ENCODE measurements at places on chromosomes 3 and 15. TPM values are rescaled to one million over a fixed set of nuclear protein-coding genes. Genes with fewer than 3 reads are reported as not detected.

- DNase-seq, result no peak
Measured at GRCh38 chr15:60326343-60326742, 71.4 kb downstream of the ANXA2 start.

GRCh38 chr3:132265488-132265887 lies 51.7 kb upstream of the ACP3 start:
- no peak for DNase-seq

DNA sequence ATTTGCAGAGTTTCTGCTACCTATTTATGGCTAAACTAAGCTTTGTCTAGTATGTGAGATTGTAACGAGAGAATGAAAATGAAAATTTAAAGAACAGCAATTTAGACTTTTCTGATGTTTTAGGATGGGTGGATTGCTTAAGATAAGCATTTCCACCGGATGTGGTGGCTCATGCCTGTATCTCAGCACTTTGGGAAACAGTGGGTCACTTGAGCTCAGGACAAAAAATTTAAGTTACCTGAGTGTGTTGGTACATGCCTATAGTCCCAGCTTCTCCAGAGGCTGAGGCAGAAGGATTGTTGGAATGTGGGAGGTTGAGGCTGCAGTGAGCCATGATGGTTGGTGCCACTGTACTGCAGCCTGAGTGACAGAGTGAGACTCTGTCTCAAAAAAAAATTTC lies 3.3 kb downstream of the PPP4R2 start:
- DNase-seq, result no peak

GRCh38 chr15:52392008-52392687 lies 96.5 kb upstream of the MYO5C start:
- no peak for DNase-seq

- DNase-seq, result no peak
Measured at GRCh38 chr15:96693515-96693914, 363.0 kb downstream of the NR2F2 start.

- DNase-seq, result no peak
Measured at GRCh38 chr3:101888653-101889052, 39.3 kb downstream of the NFKBIZ start.

Gene LRCH3
- polyA plus RNA-seq, result 51.5 TPM

DNA sequence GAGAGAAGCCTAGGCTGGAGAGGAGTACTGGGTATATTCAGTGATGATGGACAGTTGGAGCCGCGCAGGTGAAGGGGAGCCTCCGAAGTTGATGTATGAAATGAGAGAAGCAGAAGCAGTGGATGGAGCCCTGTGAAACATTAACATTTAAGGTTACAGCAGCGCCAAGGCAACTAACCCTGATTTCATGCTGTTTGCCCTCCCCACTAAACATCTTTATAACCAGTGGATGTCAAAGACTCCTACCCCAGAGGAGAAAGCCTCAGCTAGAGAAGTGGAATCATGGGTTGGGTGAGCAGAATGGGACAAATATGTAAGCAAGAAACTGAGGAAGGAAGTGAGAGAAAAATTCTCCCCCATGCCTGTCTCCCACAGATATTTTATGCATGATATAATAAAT lies 92.0 kb upstream of the NMNAT3 start:
- no peak for DNase-seq

GRCh38 chr3:60140160-60140559 lies 1090.3 kb upstream of the CFAP20DC start:
- DNase-seq, result no peak

GRCh38 chr3:115974940-115975339 lies 351.6 kb downstream of the GAP43 start:
- DNase-seq, result no peak

- DNase-seq, result no peak
Measured at GRCh38 chr3:194871864-194872668, 186.4 kb downstream of the FAM43A start.

DNA sequence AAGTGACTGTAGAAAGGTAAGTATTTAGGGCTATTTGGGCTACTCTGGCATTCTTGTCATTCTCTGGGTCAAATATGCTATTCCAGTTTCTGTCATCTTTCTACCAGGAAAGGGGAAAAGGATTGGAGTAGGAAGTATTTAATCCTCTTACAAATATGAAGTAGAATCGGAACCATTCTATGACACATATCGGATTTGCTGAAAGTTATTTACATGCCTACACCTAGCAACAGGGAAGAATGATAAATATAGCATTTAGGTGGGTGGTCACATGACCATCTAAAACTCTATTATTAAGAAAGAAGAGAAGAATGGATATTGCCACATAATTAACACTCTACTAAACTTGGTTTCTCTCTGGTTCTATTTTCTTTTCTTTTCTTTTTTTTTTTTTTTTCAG lies 1353.1 kb downstream of the ZPLD1 start:
- DNase-seq, result no peak

Gene CD200R1L
- not detected for polyA plus RNA-seq

DNA sequence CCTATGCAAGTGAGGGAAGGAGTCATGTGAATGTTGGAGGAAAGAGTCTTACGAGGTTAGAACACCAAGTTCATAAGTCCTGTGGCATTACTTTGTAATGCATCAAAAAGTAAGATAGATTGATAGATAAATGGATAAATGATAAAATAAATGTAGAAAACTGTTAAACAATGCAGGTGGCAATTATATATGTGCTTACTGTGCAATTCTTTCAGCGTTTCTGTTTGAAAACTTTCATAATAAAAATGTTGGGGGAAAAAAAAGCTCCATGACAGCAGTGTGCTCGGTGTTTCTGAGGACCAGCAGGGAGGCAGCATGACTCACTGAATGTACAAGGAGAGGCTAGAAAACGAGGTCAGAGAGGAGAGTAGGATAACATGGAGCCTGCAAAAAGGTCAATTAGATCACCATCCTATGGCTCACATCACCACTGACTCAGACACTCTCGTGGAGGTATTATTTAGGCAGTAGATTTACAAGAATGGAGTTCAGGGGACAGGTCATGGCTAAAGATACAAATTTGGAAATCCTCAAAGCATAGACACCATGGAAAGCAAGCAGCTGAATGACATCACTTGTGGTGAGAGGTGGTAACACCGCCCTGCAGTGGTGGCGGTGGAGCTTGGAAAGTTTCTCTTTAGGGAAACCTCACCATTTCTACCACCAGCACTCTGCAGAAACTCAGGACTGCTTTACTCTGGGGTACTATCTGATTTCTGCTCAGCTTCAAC lies 219.8 kb downstream of the CTNNB1 start:
- DNase-seq, result no peak

Gene ZNF80
- polyA plus RNA-seq, result 0.14 TPM

DNA sequence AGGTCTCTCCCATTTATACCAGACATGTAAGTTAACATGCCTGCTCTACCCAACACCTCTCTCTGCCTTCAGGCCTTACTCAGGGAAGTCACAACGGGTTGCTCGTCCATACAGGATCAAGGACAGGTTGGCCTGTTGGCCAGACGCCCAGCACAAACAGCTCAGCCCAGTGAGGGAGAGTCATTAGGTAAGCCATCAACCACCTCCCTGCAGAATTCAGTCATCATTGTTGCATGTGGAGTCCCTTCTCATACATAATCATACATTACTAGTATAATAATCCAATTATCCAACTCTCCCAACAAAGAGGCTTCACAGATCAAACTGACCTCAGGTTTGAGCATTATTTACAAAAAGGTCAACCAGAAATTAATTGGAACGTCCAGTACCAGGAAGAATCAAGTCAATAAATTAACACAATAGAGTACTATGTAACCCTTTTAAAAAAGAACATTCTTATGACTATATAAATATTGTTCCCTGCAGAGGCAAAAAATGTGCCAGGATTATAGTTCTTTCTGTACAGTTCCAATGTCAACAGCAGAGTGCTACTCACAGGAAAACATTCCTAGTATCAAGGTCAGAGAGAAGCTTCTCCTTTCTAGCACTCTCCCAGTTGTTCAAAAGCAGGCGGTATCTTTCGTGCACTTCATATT lies 33.2 kb downstream of the HOMER2 start:
- peak; percentile 43 for DNase-seq

Gene ZBTB38
- 81.3 TPM for polyA plus RNA-seq

Gene CCDC9B
- polyA plus RNA-seq, result 6.4 TPM

DNA sequence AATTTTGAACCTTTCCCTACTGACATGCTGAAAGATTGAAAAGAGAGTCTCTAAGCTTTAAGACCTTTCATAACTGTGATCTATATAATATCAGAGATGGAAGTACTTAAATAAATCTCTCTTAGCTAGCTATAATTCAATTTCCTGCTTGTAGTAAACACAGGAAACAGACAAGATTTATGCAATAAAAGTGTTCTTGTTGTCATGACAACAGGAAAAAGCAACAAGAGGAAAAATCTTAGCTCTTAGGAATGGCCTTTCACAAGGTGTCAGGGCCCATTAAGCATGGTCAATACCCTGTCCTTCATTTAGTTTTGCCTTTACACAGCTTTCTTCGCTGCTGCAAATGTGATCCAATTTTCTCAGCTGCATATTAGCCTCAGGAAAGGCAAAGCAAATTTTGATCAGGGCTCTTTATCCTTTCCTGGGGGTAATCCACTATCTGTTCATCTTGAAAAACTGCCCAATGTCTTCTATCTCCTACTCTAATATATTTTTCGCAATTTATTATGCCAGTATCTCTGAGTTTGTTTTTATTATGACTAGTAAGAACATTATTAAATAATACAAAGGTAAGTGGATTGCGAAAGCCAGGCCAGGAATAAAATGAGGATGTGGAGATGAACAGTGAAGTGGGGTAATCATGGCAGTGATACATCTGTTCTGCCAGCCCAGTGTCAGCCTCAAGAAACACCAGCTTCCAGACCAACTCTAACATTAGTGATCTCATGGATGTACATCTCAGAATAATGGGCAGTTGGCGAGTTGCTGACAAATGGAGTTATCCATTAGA lies 28.7 kb downstream of the SIDT1 start:
- DNase-seq, result no peak

Gene ZDHHC19
- 0.48 TPM for polyA plus RNA-seq

Gene SCN5A
- polyA plus RNA-seq, result 0.89 TPM

- peak; percentile 76 for DNase-seq
Measured at GRCh38 chr3:50436114-50436674, 67.2 kb downstream of the CACNA2D2 start.

- no peak for DNase-seq
Measured at GRCh38 chr3:52895418-52895817, 1.9 kb downstream of the STIMATE start.

- no peak for DNase-seq
Measured at GRCh38 chr15:65952391-65953053, 83.2 kb downstream of the RAB11A start.

DNA sequence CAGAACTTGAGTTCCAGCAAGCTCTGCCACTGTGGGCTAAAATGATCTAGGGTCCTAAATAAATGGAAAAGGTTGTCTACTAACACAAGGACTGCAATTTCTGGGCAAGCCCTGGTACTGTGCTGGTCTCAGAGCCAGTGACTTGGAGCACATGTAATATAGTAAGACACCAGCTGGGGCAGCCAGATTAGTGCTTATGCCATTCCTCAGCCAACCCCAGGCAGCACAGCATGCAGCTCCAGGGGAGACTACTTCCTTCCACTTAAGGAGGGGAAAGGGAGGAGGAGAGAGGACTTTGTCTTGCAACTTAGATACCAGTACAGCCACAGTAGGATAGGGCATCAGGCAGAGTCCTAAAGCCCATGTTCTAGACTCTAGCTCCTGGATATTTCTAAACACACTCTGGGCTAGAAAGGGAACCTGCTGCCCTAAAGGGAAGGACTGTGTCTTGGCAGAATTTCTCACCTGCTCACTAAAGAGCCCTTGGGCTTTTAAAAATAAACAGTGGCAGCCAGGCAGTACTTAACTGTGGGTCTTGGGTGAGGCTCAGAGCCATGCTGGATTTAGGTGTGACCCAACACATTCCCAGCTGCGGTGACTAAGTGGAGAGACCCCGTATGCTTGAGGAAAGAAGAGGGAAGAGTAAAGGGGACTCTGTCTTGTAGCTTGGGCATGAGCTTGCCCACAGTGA lies 223.7 kb upstream of the BCHE start:
- DNase-seq, result no peak

- no peak for DNase-seq
Measured at GRCh38 chr15:60372756-60373155, 25.0 kb downstream of the ANXA2 start.

DNA sequence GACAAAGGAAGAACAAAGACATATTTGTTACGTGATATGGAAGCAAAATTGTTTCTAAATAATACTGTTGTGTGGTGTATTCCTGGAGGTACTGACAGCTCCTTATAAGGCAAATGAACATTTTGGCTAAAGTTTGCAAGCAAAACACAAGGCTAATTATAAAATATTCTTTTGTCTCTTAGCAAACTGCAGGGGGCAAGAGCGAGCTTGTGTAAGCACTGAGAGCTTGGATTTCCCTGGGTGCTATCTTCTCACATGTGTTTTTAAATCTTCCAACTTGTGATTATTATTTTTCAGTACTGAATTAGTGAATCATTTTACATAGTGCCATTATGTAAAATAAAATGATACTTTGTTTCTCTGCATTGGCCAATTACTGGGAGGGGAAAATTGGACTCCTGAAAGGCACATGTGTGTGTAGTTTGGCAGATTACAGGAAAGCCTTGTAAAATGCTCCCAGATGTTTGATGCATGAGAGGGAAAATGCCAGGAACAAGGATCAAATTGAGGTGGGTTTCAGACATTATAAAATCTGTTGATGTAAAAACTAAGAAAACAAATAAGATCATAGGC lies 611.5 kb downstream of the AGBL1 start:
- DNase-seq, result no peak

GRCh38 chr3:56751056-56751707 lies 50.6 kb downstream of the ARHGEF3 start:
- DNase-seq, result no peak

DNA sequence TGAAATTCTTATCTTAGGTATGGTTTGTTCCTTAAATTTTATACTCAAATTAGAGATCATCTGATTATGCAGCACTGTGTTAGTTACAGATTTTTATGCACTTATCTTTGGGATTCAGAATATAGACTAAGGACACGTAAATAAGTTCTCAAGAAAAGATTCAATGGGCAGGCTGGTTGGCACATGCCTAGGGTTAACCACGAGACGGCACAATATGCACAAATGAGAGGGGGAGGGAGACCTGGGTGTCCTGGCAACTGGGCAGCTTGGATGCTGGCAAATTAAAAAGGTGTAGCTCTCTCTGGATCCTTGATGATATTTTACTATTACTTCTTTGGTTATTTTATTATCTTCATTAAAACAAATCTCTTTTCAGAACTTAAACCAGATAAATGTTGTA lies 672 bp downstream of the AADAC start:
- DNase-seq, result no peak

Gene TIMP4
- 0.80 TPM for polyA plus RNA-seq

- DNase-seq, result no peak
Measured at GRCh38 chr3:4939276-4939675, 40.0 kb upstream of the BHLHE40 start.

- peak; percentile 27 for DNase-seq
Measured at GRCh38 chr3:52341123-52341522, 25.0 kb downstream of the DNAH1 start.

GRCh38 chr3:187714404-187714979 lies 12.1 kb upstream of the RTP2 start:
- DNase-seq, result no peak

- DNase-seq, result no peak
Measured at GRCh38 chr15:90550919-90551318, 21.2 kb downstream of the CRTC3 start.
